Iris pigment epithelial cell (primary cell): ENCODE measurements at places on chromosomes 3 and 15.

GRCh38 chr3:39250116-39250747 is 29.6 kb downstream of the CX3CR1 start:
- DNase-seq, result no peak

GRCh38 chr3:38473229-38473628 is 19.5 kb downstream of the ACVR2B start:
- DNase-seq, result no peak

- peak; percentile 65 for DNase-seq
Observed at GRCh38 chr15:48674876-48675275, 29.4 kb upstream of the FBN1 start.

DNA sequence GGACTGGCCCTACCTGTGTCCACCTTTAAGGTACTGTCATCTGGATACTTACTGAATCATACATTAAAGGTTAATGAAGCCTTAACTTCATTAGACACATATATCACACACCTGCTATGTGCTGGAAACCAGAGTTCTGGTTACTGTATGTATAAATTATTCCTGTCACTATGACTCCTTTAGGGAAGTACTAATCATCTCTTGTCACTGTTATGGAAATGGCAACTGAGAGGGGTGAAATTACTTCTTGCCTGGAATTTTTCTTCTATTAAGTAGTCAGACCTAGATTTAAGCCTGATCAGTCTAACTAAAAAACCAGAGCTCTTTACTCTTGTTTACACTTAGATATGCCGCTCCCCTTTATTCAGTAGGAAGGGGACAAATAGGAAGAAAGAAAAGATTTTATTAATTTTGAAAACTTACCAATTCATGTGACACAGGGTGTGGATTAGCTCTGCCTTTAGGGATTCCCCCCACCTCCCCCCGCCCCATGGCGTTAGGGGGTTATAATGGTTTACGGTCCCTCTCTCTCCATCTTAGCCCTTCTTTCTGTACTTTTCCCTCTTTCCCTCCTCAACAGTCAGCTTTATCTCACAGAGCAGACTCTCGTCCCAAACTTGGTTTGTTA is 152.5 kb downstream of the KLHL25 start:
- no peak for DNase-seq

DNA sequence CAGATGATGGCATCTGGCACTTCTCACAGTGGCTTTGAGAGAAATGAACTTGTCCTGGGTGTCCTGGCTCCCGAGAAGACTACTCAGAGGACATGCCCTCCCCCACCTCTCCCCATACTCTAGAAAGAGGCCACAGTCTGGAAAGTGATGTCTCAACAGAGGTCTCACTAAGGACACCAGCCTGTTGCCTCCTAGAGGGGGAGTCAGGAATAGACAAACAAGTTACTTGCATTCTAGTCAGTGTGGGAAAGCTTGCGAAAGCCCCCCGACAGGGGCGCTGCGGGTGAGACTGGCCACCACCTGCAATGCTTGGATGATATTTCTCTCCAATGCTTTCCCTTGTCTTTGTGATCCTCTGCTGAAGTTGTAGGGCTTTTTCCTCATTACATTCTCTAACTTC is 17.2 kb downstream of the B4GALT4 start:
- DNase-seq, result no peak

DNA sequence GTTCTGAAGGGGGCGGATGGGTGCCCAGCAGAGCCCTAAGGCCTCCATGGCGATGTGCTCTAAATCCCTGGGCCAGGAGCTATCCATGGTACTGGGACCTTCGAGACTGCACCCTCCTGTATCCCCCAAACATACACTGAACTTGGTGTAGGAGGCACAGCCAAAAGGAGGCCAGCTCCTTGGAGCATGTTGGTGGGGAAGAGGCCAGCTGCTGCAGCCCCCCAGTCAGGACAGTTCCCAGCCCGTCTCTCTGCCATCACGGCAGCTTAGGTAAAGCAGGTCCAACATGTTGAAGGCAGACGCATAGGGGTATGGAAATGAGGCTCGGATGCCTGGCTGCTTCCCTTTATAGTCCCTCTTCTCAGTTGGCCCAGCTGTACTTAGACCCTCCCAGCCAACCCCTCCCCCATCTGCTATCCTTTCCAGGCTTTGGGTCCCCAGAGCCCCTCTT is 1.8 kb downstream of the CAMKV start:
- peak; percentile 29 for DNase-seq

- no peak for DNase-seq
Observed at GRCh38 chr3:136456196-136456595, 206.1 kb downstream of the PCCB start.

GRCh38 chr3:41768363-41768762 is 193.5 kb downstream of the ULK4 start:
- DNase-seq, result no peak

- DNase-seq, result no peak
Observed at GRCh38 chr15:96285729-96286254, 44.7 kb upstream of the NR2F2 start.

DNA sequence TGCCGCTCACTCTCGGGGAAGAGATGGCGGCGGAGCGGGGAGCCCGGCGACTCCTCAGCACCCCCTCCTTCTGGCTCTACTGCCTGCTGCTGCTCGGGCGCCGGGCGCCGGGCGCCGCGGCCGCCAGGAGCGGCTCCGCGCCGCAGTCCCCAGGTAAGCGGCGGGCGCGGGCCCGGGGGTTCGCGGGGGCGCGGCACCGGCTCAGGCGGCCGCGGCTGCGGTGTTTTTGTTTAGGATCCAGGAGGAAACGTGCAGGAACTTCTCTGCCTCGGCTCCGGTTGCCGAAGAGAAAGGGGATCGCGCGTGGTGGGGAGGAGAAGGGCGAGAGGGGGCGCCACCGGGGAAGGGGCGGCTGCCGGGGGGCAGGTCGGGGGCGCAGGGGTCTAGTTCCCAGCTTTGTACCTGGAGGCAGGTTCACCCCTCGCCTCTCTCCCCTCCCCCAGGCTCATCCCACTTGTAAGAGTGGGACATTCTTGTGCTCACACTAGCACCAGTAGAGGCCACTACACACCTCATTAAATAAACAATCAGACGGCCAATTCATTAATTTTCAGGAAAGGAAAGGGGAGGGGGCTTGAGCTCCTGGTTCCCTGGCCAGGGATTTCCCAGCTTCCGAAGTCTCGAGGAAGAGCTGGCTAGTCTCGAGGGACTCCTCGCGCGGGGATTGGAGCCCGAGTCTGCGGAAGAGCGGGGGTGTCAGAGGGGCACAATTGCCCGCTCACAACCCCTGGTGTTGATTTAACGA is 562 bp downstream of the NEO1 start:
- DNase-seq, result peak; percentile 32

- no peak for DNase-seq
Observed at GRCh38 chr15:32690941-32691688, 26.7 kb upstream of the GREM1 start.

DNA sequence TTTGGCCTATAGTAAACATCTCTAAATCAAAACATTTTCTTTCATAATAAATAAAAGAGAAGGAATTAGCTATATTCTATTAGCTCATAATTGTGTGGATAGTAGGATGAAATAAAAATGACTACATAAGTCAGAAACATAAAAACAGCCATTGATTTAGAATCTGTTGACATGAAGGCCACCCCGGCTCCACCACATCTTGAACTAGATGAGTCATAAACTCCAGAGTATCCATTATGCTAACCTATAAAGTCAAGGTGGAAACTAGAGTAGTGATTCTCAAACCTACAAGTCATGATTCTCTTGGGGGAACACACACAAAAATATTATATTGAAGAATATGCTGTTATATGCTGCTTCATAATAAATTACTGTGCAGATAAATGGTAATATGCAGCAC is 831.0 kb downstream of the TUSC7 start:
- DNase-seq, result no peak

- peak; percentile 1 for DNase-seq
Observed at GRCh38 chr15:45378913-45379262, 544 bp upstream of the GATM start.

DNA sequence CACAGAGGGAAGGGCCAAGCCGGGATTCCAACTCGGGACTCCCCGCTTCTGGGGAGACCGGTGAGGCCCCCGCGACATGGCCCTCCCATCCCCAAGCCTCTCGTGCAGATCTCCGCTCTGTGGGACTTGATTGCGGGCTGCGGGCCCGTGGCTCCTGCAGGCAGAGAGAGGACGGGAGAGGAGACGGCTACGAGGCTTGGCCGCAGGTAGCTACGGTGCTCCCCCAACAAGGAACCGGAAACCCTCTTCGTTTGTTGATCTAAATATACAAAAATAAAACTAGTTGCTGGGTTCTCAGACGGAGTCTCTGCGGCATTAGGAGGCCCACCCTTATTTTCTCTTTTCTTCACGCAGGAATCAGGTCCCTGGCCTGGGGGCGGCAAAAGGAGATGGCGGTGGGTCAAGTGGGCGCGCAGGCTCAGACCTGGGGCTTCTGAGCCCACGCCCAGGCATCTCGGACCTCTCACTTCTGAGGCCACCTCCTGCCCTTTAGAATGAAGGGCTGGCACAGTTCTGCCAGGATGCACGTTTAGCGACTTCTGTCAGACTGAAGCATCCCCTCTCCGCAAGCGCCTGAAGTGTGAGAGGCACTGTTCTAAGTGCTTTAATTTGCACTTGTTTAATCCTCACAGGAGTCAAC is 10.9 kb downstream of the GNB5 start:
- DNase-seq, result no peak

GRCh38 chr3:153137626-153138025 is 24.4 kb upstream of the RAP2B start:
- no peak for DNase-seq

GRCh38 chr3:114877378-114878113 is 269.5 kb downstream of the ZBTB20 start:
- DNase-seq, result peak; percentile 20

DNA sequence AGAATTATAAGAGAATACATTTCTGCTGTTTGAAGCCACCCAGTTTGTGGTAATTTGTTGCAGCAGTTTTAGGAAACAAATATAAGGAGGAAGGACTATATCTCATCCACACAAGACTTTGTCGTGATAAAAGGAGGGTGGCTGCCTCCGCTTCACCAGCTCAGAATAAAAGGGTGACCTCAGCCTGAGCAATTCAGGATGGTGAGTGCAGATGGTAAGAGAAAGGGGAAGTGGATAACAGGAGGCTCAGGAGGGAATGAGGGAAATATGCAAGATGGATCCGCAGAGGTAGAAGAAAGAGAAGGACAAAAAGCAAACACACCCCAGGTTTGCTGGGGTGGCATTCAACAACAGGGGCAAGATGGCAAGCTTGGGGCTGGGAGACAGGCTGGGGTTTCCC is 108.1 kb upstream of the TNFAIP8L3 start:
- no peak for DNase-seq

DNA sequence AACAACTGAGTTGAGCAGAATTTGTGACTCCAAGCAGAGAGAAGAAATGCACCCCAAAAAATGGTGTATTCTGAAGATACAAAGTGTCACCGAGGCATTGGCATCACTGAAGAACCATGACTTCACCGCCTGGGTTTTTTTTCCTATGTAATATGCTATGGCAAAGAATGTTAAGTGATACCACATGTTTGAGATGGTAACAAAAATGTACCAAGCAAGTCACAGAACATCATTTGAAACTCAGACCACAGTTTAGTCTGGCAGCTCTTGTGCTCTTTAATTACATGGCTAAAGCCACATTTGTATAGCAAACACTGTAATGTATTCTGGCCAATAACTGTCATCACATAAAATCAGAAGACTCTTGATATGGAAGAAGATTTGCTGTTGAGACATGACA is 323.5 kb downstream of the ULK4 start:
- DNase-seq, result no peak

DNA sequence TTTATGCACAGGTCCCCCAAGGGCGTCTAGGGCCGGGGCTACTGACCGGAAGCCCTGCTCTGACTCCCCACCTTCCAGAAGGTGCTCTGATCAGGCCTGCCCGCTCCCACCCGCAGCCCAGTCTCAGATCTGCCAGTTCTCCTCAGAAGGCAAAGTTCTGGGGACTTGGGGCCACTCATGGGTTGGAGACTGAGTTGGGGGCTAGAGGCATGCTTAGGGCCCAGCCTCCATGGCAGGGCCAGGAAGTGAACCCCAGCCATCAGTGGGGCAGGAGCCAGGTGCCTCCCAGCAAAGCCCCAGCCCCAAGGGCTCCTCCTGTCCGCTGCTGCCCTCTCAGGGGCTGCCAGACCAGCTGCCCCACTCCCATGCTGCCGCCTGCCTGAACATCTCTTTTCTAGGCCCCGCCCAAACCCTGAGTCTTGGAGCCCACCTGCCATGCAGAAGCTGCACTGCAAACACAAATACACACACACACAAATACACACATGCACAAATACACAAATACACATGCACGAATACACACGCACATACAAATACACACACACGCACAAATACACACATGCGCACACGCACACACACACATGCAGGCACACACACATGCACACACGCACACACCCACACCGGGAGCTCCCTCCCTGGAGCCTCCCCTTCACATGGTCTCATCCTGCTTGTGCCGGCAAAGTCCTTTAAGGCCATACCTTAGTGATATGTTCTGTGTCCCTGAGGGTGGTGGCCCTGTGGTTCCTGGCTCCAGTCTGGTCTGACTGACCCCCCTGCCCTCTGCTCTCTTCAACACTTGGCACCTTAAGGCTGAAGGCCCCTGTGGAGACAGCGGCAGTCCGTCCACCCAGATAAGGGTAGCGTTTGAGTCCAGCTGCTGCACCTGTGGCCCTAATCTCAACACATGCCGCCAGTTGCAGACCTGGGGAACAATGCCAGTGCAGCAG is 59.2 kb upstream of the KLF13 start:
- DNase-seq, result no peak

- peak; percentile 86 for DNase-seq
Observed at GRCh38 chr15:48796930-48797329, 13.9 kb downstream of the CEP152 start.

GRCh38 chr3:152554980-152555379 is 280.0 kb upstream of the P2RY1 start:
- peak; percentile 92 for DNase-seq

DNA sequence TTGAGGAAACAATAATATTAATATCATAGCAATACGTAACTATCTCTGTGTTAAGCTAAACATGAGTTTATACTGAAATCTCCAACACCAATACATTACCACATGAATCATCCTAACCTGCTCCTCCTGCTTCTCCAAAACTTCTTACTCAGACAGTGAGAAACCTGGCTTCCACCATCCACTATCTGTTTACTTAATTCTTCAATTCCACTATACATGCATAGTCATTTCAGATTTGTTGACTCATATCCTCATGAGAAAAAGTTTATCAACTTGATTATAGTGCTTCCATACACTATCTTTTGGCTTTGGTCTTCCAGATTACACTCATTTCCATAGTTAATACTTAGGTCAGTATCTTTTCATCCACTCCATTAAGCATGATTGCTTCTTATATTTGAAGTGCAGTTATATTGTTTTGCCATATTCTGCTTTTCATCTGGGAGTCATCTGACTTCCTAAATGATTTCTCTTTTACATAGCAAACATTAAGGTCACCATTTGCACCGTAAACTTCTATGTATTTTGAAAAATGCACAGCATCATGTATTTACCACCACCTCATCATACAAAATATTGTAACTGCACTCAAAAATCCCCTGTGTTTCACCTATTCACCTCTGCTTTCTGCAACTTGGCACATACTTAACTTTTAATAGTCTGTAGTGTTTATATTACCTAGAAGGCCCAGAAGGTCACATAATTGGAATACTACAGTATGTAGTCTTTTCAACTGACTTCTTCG is 970.6 kb downstream of the DIPK2A start:
- peak; percentile 58 for DNase-seq
